ENCODE measurements at places on chromosomes 1 and 21.

- H3K4me3 ChIP-seq, result no peak overlapping the region
- no peaks in the 10 kb centered on the region for H3K27me3 ChIP-seq
- H3K36me3 ChIP-seq, result no peaks in the 10 kb centered on the region
- H3K4me1 ChIP-seq, result peaks cover 36% of the 10 kb centered on the region
- H3K27ac ChIP-seq, result no peak overlapping the region
- no peak for DNase-seq
Measured at GRCh38 chr1:226786550-226786949, 47.5 kb upstream of the ITPKB start.

GRCh38 chr1:230288641-230289349, 137.3 kb downstream of the PGBD5 start:
- no peak for DNase-seq
- H3K4me3 ChIP-seq, result no peak overlapping the region
- no peaks in the 10 kb centered on the region for H3K36me3 ChIP-seq
- no peaks in the 10 kb centered on the region for H3K4me1 ChIP-seq
- H3K27ac ChIP-seq, result no peak overlapping the region

GRCh38 chr21:29115899-29116298, 14.5 kb upstream of the MAP3K7CL start:
- no peaks in the 10 kb centered on the region for H3K36me3 ChIP-seq
- no peak for DNase-seq
- H3K4me1 ChIP-seq, result peaks cover 12% of the 10 kb centered on the region

GRCh38 chr1:39566441-39567137, 10.0 kb downstream of the PABPC4 start:
- no peak overlapping the region for H3K4me3 ChIP-seq
- no peak overlapping the region for H3K27ac ChIP-seq
- no peaks in the 10 kb centered on the region for H3K4me1 ChIP-seq

DNA sequence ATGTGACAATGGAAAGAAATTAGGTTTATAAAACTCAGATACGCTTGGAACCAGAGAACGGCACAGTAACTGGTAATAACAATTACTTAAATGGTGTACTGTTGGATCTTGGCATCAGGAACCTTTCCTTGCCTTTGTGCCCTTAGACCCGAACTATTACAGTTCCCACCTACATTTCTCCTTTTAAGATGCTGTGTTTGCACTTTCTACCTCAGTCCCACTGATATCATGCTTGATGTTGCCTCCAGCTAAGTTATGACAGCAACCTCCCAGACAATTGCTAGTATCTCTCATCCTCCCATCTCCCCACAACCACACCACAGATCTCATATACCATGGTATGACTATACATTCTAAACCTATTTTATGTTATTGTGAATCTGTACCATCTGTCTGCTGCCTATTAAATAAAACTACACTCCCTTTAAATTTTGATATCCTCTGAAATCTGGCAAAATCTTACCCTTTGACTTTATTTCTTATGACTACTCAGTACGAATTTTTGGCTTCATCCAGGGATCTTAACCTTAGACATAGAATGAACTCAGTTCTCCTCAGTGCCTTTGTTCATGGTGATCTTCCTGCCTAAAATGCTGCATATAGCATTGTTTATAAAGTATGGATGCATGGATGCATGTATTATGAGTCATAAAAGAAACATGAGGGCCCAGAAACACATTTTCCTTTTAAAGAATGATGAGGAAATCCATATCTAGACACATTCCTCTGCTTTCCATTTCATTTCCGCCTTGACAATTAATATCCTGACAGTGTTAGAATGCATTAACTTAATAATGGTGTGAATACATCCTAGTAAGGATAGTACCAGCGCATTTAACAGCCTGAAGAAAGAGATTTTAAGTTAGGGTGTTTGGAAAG, 64.1 kb downstream of the LRRC8D start:
- DNase-seq, result no peak
- H3K4me3 ChIP-seq, result no peak overlapping the region
- no peak overlapping the region for H3K27ac ChIP-seq
- peaks cover 8% of the 10 kb centered on the region for H3K4me1 ChIP-seq

DNA sequence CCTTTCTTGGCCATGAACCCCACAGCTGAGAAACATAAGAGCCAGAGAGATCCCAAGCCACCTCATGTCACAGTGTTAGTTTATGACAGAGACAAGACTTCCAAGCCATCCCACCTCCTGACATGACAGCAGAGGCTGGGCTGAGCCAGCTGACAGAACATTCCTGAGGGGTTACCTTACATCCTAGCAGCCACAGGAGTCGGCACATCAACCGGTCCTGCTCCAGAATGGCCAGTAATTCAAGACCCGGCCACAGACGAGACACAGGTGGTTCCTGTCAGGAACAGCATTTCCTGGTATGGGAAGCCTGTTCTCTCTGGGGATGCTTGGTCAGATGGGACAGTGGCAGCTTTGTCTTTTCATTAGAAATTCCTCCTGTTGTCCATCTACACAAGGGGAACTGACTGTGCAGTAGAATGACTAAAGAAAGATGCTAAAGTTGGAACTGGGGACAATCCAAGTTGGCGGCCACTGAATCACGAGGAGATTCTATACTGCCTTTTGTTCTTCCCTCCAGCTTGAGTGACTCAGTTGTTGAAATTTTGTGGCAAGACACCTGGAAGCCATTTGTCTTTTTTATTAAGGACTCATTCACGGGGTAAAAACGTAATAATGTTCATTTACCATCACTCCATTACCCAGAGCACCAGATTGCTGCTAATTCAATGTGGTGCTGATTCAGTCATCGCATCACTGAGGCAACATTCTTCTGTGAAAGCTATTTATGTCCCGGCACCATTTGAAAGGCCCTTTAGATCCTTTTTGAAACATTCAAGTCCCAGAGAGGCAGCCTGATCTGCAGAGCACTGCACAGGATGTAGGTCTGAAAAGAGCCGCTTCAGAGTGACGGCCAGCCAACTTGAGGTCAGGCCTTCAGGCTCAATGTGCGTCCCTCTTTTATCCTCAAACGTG, 37.2 kb upstream of the NPL start:
- no peaks in the 10 kb centered on the region for H3K27me3 ChIP-seq
- no peaks in the 10 kb centered on the region for H3K36me3 ChIP-seq
- peak overlapping the region; percentile 53 for H3K27ac ChIP-seq
- no peak overlapping the region for H3K4me3 ChIP-seq

GRCh38 chr21:27043377-27043776, 76.5 kb upstream of the ADAMTS5 start:
- no peaks in the 10 kb centered on the region for H3K36me3 ChIP-seq
- H3K4me1 ChIP-seq, result peaks cover 14% of the 10 kb centered on the region
- H3K4me3 ChIP-seq, result no peak overlapping the region
- no peak overlapping the region for H3K27ac ChIP-seq
- peak; percentile 17 for DNase-seq

DNA sequence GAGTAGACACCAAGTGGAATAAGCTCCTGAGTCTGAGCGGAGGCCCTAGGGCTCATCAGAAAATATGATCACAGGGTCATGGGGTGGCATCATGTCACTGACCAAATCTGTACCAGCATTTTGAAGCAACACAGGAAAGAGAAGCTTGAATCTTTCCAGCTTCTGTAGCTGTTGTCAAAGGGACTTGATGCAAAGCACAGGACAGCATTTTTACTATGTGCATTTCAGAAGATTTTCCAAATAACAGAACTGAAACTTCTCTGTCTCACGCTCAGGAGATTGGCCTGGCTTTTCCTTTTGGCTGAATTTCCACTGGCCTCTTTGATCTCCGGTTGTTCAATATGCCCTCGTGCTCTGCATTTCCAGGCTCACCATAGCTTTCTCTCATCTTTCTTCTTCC, 127.2 kb upstream of the ATP1B1 start:
- H3K36me3 ChIP-seq, result no peaks in the 10 kb centered on the region
- DNase-seq, result no peak
- H3K27ac ChIP-seq, result no peak overlapping the region
- H3K4me1 ChIP-seq, result no peaks in the 10 kb centered on the region
- no peaks in the 10 kb centered on the region for H3K27me3 ChIP-seq

DNA sequence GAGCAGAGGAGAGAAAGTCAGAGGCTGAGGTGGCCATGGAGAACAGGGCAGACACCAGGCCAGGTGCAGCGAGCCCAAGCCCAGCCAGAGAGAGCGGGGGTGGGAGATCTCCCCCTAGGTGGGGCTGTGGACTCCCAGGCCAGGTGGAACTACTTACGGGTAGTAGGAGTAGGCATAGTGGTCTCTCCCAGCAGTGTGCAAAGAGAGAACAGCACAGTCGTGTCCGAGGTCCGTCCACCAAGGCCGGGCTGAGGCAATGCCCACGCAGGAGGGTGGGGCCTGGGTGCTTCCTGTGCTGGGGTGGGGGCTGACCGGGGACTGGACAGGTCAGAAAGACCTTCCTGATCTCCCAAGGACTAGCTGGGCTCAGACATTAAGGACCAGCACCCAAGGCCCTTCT, 263.7 kb downstream of the PTPRU start:
- H3K27me3 ChIP-seq, result no peaks in the 10 kb centered on the region
- H3K36me3 ChIP-seq, result no peaks in the 10 kb centered on the region
- H3K4me1 ChIP-seq, result no peaks in the 10 kb centered on the region
- H3K27ac ChIP-seq, result no peak overlapping the region

- H3K4me3 ChIP-seq, result no peak overlapping the region
- no peak for DNase-seq
- H3K27ac ChIP-seq, result no peak overlapping the region
- H3K36me3 ChIP-seq, result no peaks in the 10 kb centered on the region
- peaks cover 14% of the 10 kb centered on the region for H3K27me3 ChIP-seq
Measured at GRCh38 chr1:30654188-30654587, 69.2 kb downstream of the MATN1 start.

DNA sequence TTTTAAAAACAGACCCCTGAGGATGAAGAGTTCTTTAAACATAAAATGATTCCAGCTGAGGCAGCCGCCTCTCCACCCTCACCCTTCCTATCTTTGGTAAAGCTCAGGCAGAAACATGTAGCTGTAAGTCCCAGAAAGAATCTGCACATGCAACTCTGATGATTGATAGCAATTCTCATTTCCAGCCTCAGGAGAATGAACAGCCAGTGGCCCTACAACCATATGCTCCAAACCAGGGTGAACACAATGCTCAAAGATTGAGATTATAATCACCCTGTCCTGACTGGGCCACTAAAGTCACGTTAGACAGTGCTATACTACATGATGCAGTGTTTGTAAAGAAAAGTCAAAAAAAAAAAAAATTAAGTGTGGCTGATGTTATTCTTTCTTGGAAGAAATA, 80.2 kb downstream of the LMX1A start:
- H3K27ac ChIP-seq, result no peak overlapping the region

- no peak overlapping the region for H3K27ac ChIP-seq
- H3K27me3 ChIP-seq, result peaks cover 11% of the 10 kb centered on the region
- DNase-seq, result no peak
- H3K36me3 ChIP-seq, result no peaks in the 10 kb centered on the region
Measured at GRCh38 chr1:6412896-6413295, 6.8 kb downstream of the HES2 start.

DNA sequence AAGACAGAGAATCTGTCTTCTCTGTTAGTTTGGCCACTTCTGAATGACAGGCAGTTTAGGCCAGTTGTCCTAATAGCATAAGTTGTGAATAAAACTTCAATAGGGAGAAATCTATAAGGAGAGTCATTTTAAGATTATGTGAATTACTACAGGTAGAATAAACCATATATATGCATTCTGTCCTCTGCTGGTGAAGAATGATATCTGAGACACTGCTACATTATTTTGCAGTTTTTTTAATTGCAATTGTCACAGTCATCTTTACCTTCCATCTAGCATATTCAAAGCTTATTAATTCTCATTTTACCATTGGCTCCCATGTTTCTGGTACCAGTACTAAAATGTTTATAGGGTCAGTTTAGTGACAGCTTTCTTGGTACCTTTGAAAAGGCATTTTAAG, 519.6 kb upstream of the DEPDC1 start:
- H3K27ac ChIP-seq, result no peak overlapping the region
- no peaks in the 10 kb centered on the region for H3K27me3 ChIP-seq
- DNase-seq, result no peak
- H3K36me3 ChIP-seq, result no peaks in the 10 kb centered on the region
- H3K4me3 ChIP-seq, result no peak overlapping the region

DNA sequence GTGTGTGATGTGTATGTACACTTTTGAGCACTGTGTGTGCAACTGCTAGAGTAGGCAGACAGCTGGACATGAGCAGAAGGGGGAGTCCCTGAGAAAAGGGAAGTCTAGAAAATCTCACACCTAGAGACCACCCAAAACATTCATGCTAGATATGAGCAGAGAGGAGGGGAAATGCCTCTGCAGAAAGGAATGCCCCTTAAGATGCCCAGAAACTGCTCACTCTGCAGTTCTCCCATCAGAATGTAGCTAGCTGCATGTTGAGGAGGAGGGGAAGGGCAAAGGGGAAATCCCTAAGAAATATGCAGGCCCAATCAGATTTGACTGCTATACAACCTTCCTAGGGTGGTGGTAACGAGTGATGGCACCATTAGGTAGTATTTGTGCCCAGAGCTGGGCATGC, 31.8 kb upstream of the MAGOH start:
- H3K27me3 ChIP-seq, result no peaks in the 10 kb centered on the region
- H3K4me1 ChIP-seq, result no peaks in the 10 kb centered on the region
- DNase-seq, result no peak
- H3K36me3 ChIP-seq, result peaks cover 9% of the 10 kb centered on the region

DNA sequence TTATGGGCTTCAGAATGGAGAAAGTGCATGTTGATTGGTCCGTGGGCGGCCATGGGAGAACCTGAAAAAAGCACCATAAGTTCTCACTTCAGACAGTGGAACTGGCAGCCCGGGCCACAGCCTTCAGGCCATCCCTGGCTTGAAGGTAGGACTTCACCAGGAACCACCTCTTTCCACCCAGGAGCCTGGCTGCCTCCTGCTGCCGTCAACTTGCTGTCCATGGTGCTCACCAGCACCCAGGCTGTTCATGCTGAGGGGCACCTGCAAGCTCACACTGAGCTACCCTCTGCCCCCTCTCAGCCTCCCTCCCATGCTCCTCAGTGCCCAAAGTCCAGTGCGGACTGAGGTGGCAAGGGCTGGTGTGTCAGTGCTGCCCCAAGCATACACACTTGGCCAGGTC, 12.9 kb upstream of the FNBP1L start:
- peaks cover 6% of the 10 kb centered on the region for H3K4me1 ChIP-seq
- no peaks in the 10 kb centered on the region for H3K36me3 ChIP-seq
- no peak for DNase-seq
- H3K27me3 ChIP-seq, result no peaks in the 10 kb centered on the region

DNA sequence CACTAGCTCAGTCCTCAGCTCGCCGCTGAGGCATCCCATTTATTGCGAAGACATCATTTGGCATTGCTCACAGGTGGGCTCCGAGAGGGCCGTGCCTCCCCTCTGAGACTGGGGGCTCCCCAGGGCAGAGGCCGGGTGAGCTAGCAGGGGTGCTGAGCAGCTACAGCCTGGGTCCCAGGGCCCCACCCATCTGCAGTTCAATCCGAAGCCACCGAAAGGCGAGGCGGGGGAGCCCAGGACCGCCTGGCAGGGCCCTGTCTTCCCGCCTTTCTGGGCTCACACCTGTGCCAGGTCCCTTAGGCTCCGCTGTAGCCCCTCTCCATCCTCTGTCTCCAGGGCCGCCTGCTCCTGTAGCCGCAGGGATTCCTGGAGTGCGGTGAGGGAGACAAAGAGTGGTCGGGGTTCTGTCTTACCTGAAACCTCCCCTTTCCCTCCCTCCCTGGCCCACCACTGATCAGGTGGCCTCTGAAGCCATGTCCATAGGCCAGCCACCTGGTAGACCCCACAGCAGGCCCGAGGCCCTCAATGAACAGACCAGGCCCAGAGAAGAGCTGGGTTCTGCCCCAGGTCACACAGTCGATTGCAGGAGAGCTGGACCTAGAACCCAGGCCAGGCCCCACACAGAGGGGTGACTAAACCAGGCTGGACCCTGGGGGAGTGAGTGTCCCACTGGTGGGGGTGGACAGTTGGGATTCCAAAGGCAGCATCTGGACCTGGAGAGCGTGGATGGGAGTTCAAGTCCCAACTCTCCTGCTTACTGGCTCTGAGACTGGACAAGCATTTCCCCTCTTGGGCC, 18.1 kb upstream of the NBPF1 start:
- DNase-seq, result peak; percentile 25
- no peak overlapping the region for H3K27ac ChIP-seq
- peaks cover 25% of the 10 kb centered on the region for H3K36me3 ChIP-seq

Measured in SJCRH30 (cell line).